ENCODE measurements at places on chromosomes 1 and 21. TPM values are rescaled to one million over a fixed set of nuclear protein-coding genes. Genes with fewer than 3 reads are reported as not detected.

- no peak overlapping the region for H3K27ac ChIP-seq
- H3K27me3 ChIP-seq: no peaks in the 10 kb centered on the region
- DNase-seq: no peak
- H3K36me3 ChIP-seq: no peaks in the 10 kb centered on the region
- peaks cover 2% of the 10 kb centered on the region for H3K4me1 ChIP-seq
- H3K4me3 ChIP-seq: no peak overlapping the region
These were observed 59.9 kb upstream of the JAK1 start for GRCh38 chr1:65026235-65026634.

- no peak for DNase-seq
- H3K36me3 ChIP-seq: no peaks in the 10 kb centered on the region
- H3K4me1 ChIP-seq: no peaks in the 10 kb centered on the region
- H3K27me3 ChIP-seq: no peaks in the 10 kb centered on the region
These were observed 59.2 kb downstream of the WARS2 start for GRCh38 chr1:119081267-119081666.

GRCh38 chr1:109740615-109741373 is at the start of gene GSTM3:
TSS of gene GSTM3 (minus strand) at chr1:109741038. CDS start at chr1:109740287, 751 bp downstream.
- DNase-seq: no peak
- H3K27me3 ChIP-seq: peaks cover 60% of the 10 kb centered on the region
- peak within 1 kb of the TSS; percentile 68 for H3K4me3 ChIP-seq
- peaks cover 11% of the 10 kb centered on the region for H3K4me1 ChIP-seq

DNA sequence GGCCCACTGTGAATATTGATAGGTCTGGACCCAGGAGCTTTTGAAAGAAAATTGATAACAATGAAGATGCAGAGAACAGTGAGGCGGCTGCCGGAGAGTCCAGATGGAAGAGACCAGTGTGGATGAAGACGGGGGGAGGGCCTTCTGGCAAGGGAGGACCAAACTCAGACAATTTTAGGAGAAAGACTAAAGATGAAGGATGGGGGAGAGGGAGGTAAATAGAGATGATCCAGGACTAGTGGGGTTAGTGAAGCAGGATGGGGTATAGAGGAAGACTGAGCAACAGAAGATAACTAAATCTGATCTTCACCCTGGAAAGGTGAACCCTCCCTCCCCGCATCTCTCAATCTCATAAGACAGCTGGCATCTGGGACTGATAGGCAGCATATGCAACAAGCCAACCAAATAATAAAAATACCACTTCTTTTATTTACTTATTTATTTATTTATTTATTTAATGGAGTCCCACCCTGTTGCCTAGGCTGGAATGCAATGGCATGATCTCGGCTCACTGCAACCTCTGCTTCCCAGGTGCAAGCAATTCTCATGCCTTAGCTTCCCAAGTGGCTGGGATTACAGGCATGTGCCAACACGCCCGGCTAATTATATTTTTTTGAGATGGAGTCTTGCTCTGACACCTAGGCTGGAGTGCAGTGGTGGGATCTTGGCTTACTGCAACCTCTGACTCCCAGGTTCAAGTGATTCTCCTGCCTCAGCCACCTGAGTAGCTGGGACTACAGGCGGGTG is 10.5 kb downstream of the EIF3I start:
- H3K4me3 ChIP-seq: no peak overlapping the region
- DNase-seq: no peak
- no peaks in the 10 kb centered on the region for H3K27me3 ChIP-seq
- no peak overlapping the region for H3K27ac ChIP-seq

DNA sequence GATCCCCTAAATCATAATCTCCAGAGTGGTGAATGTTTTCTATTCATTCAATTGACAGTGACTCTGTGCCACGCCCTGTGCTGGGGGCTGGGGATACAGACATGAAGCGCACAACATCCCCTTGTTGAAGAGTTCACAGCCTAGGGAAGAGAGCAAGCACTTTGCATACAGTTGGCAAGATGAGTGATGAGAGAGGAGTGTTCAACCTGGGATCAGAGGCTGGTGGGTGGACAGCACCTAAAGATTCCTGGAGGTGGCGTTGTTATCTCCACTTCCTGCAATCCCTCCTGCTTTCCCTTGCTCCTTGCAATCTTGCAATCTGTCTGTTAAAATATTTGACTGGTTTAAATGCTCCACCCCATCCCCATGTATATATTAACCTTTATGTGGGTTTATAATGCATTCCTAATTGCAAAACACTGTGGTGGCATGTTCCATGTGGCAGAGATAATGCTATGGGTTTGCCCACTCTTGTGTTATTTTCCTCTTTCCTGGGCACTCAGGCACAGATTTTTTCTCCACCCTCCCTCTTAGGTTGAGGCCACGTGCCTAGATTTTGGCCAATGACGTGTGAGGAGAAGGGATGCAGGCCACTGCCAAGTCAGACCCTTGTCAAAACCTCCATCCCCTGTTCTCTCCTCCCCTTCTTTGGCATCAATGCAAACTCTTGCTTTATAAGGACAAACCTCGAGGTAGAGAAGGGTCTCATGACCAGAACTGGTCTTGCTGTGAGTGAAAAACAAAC is 36.2 kb upstream of the GADD45A start:
- peaks cover 2% of the 10 kb centered on the region for H3K4me1 ChIP-seq
- no peak for DNase-seq
- H3K27ac ChIP-seq: no peak overlapping the region

Gene CTPS1
- 41.7 TPM for total RNA-seq

Gene PRRX1
- not detected for total RNA-seq

Gene FHAD1
- not detected for total RNA-seq

Gene SLC44A3
- 0.35 TPM for total RNA-seq

Measured in activated CD4-positive, alpha-beta memory T cell treated with anti-CD3 and anti-CD28 coated beads, Interleukin-2, amount 10 ng/mL, durations not matched to agents 7 days and 5 days (primary cell).